Activated CD8-positive, alpha-beta memory T cell treated with anti-CD3 and anti-CD28 coated beads, Interleukin-2, amount 50 U/mL, for 4 hours (primary cell): ENCODE measurements at places on chromosomes 4 and X.

- DNase-seq: no peak
Observed at GRCh38 chr4:24793219-24794005, 2.0 kb upstream of the SOD3 start.

GRCh38 chrX:21528076-21528475, 130.1 kb downstream of the KLHL34 start:
- no peak for DNase-seq

GRCh38 chr4:132642016-132642817, 506.9 kb upstream of the PCDH10 start:
- DNase-seq: no peak

GRCh38 chr4:147108409-147108808, 162.7 kb upstream of the TTC29 start:
- DNase-seq: no peak

DNA sequence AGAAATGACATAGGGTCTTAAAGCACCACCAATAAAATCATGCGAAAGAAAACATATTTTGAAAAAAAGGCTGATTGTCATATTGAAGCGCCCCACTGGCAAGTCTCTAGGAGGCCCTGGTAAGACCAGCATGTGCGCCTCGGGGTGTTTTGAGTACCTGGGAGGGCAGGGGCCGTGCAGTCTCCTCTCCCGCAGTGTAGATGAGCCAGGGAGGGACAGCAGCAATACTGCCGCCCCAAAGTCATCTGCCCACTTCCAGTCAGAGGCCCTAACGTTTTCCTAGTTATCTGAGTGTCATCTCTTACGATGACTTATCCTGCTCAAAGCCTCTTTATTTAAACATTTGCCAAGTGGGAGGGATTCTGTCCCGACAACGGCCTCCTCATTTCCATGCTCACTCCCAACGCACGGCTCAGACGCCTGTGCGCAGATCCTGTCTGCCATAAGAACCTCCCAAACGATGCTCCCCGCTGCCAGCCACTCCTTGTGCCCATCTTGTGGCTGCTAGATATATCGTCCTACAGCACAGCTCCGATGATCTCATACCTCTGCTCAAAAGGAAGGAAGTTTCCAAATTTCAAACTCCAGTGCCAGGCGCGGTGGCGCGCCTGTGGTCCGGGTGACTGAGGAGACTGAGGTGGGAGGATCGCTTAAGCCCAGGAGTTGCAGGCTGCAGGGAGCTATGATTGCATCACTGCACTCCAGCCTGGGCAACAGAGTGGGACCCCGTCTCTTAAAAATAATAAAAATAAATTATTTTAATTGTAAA, 17.2 kb upstream of the SCRG1 start:
- DNase-seq: no peak

GRCh38 chrX:11264925-11265324, 28.3 kb upstream of the AMELX start:
- no peak for DNase-seq

GRCh38 chr4:54961357-54961975, 163.9 kb downstream of the KDR start:
- DNase-seq: no peak

- DNase-seq: peak; percentile 62
Observed at GRCh38 chr4:98663226-98664006, 5.0 kb upstream of the TSPAN5 start.

DNA sequence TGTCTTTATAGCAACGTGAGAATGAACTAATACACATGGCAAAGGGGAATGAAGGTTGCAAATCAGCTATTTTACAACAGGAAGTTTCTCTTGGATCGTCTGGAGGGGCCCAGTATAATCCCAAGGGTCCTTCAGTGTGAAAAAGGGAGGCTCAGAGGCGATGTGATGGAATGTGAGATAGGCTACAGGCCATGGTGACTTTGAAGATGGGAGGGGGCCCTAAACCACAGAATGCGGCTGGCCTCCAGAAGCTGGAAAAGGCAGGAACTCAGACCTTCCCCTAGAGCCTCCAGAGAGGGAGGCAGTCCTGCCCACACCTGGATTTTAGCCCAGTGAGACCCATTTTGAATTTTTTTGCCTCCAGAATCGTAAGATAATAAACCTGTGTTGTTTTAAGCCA, 69.4 kb upstream of the PGM2 start:
- DNase-seq: no peak

DNA sequence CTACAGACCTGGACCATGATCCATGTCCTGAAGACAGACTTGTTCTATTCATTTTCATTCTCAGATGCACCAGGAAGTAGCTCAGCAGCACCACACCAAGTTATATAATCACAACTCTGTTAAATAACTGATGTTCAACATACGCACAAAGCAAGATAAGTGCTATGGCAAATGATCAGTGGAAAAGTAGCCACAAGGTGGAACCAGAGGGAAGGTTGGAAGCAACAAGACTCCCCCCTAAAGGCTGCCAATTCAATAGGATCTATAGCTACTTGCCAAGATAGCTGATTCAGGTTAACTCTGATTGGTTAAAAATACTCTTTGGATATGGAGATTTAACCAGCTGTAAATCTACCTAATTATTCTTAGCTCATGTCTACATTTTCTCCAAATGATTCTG, 23.7 kb upstream of the FAM47B start:
- no peak for DNase-seq

GRCh38 chr4:4289597-4289940, 385 bp downstream of the LYAR start:
- DNase-seq: no peak

GRCh38 chr4:38765382-38765781, 17.4 kb downstream of the TLR10 start:
- no peak for DNase-seq

- no peak for DNase-seq
Observed at GRCh38 chr4:4947721-4948120, 71.5 kb downstream of the CYTL1 start.

DNA sequence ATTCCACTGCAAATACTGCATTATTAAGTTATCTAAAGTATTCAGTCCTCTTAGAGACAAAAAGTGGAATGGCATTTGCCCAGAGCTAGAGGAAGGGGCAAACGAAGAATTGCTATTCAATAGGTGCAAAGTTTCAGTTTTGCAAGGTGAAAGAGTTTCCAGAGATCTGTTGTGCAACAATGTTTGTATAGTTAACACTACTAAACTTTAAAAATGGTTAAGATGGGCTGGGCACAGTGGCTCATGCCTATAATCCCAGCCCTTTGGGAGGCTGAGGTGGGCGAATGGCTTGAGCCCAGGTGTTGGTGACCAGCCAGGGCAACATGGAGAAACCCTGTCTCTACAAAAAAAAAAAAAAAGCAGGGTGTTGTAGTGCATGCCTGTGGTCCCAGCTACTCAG, 102.5 kb downstream of the LUZP4 start:
- DNase-seq: no peak

DNA sequence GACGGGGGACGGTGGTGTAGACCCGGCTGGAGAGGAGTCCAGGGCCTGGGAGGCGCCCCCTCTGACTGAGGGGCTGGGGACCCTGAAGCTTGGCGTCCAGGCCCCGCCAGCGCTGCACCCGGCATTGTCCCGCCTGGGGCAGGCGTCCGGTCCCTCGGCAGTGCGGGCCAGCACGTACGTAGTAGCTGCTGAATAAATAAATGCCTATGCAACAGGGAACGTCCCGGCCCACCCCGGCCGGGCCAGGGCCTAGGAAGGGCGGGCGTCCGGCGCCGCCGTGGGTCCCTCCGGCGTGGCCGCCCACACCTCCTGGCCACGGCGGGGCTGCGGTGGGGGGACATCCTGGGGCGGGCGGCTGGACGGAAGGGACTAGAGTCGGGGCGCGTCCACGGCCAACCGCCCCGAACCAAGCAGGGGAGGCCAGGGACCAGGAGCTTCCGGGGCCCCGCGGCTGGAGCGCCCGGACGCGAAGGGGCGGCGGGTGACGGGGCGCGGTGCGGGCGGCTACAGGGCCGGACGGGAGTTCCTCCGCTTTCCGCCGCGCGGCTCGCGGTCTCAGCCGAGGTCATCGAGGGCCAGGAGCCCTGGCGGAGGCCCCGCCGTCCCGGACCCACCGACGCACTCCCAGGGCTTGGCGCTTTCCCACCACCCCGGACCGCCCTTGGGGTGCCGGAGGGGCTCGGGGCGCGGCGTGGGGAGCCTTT, 886 bp upstream of the WWC2 start:
- peak; percentile 15 for DNase-seq

GRCh38 chrX:117063224-117063623, 600.4 kb upstream of the CT83 start:
- no peak for DNase-seq

DNA sequence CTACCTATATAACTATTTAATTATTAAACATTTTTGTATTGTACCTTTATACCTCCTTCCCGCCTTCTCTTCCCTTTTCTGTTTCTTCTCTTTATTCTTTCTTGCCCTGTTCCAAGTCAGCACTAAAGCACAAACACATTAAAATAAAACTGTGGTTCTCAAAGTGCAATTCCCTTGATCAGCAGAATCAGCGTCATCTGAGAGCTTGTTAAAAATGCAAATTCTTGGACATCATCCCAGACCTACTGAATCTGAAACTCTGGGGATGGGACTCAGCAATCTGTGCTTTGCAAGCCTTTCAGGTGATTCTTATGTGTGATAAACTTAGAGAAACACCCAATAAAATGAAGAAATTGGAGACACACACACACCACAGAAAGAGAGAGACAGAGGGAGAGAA, 178.4 kb upstream of the BMP3 start:
- no peak for DNase-seq

GRCh38 chr4:70991596-70991995, 1.9 kb upstream of the DCK start:
- DNase-seq: no peak
